Nucleus accumbens (tissue), 56 donors: ENCODE measurements at places on chromosomes 12 and 14.

GRCh38 chr12:76409074-76409473, 60.9 kb upstream of the BBS10 start:
- no peak for DNase-seq

DNA sequence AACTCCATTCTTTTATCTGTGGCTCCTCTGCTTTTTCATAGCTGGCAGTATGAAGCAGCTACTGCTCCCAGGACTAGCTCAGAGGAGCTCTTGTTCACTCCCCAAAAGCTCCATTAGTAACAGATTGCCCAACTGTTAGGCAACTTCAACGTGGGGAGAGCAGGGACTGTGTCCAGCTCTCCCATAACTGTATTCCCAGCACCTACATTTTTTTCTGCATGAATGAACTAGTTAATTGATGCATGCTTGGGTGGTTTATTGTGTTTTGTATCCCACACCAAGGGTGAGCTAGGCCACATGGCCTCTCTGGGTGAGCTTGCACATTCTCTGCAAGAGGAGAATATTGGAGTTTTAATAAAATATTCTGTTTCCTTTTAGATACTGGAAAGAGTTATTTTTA, 15.2 kb downstream of the STON2 start:
- DNase-seq: no peak

GRCh38 chr12:48029491-48030172, 25.4 kb upstream of the COL2A1 start:
- no peak for DNase-seq

GRCh38 chr12:116628989-116629388, 69.8 kb downstream of the MAP1LC3B2 start:
- DNase-seq: no peak
